ENCODE measurements at places on chromosomes 4 and X.

DNA sequence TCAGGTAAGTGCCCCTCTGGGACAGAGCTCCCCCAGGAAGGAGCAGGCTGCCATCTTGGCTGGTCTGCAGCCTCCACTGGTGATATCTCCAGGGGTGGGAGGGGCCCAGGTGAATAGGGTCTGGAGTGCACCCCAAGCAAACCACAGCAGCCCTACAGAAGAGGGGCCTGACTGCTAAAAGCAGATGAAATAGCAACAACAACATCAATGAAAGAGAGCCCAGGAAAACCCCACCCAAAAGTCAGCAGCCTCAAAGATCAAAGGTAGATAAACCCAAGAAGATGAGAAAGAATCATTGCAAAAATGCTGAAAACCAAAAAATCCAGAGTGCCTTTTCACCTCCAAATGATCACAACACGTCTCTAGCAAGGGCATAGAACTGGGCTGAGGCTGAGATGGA is 92.5 kb upstream of the PAGE3 start:
- DNase-seq, result no peak

GRCh38 chrX:129781134-129781672 is 1.5 kb downstream of the SASH3 start:
- DNase-seq, result no peak

DNA sequence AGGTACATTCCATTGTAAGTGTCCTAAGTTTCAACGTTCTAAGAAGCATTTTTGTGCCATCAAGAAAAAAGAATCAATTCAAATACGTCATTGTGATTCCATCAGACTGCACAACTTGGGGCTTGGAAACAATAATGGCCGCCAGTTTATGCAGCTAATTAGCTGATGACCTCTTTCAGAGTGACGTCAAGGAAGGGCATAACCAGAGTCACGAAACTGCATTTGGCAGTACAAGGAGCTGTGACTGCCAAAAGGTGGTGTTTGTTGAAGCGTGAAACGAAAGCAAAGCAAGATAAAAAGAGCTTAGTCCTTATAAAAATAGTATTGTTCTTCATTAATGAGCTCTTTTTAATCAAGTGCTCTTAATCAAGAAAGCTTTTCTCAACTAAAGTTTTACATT is 81.1 kb upstream of the SH3RF1 start:
- no peak for DNase-seq

- DNase-seq, result no peak
Observed at GRCh38 chr4:141771889-141772830, 135.8 kb downstream of the IL15 start.

DNA sequence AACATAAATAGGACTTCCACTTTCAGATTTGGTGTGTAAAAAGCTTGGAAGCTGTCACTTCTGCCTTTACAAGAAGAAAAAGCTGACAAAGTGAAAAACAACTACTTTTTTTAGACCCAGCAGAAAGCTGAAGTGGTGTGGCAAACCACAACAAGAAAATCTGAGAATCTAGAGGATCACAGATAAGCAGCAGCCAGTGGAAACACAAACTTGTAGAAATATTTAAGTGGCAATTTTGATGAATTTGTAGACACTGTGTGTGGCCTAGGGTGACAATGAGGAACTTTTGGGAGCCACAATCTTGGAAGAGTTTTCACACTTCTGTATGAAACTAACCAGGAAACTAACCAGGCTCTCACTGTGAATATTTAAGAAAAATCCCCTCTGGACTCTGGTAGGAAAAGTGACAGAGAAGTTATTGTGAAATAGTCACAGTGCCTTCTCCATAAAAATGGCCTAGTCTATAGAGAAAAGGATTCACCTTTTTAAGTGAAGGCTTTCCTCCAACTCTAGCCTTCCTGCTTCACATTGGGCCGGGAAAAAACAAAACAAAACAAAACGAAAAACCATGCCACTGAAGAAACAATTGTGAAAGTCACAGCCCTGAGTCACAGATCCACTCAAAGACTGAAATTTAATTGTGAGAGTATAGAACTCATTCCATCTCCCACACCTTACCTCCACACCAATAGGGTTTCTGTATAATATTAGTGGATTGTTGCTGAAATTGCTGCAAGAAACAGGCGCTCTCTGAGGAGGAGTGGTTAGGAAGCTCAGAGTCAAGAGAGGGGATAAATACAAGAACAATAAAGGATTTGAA is 26.7 kb upstream of the GUCY1A1 start:
- DNase-seq, result no peak

GRCh38 chrX:70452143-70452733 is 7.6 kb downstream of the DLG3 start:
- no peak for DNase-seq

GRCh38 chr4:17578482-17578891 is 1.5 kb downstream of the LAP3 start:
- no peak for DNase-seq

DNA sequence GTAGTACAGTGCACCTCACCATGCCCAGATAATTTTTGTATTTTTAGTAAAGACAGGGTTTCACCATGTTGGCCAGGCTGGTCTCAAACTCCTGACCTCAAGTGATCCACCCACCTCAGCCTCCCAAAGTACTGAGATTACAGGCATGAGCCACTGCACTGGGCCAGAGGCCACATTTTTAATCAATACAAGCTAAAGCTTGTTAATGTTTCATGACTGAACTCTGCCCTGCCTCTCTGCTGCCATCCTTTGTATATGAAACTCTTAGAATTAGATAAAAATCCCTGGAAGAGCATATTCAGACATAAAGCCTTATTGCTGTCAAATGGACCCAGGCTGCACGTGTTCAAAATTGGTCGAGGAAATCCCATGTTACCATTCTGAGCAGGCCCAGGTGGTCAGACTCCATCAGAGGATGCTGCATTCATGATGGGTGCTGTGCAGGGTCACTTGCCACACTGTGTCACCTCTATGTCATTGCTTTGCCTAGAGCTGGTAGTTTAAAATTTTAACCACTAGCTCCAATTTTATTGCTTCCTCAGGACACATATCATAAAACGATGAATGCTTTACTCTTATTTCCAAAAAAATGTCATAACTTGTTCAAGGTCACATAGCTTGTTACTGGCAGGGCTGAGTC is 45.2 kb downstream of the LNX1 start:
- no peak for DNase-seq

DNA sequence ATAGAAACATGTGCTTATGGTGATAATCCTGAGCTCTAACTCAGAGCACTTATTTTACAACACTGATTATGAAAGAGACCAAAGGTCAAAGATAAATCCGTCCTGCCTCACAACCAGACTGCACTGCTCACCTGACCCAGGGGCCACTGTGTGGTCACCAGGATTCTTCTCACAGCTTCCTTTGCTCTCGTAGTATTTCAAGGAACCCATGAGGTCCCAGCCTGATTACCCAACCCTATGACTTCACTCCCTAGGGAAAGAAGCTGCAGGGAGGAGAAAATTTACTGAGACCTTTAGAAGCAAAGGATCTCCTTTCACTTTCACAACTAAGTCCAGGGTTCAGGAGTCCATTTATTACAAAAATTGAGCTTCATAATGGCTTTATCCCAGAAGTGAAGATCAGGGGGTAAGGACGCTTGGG is 9.6 kb downstream of the SLC25A5 start:
- DNase-seq, result no peak

GRCh38 chr4:178311997-178312396 is 869.8 kb upstream of the AGA start:
- DNase-seq, result no peak

GRCh38 chr4:123298801-123299200 is 97.8 kb upstream of the SPRY1 start:
- DNase-seq, result no peak

GRCh38 chr4:177292171-177292570 is 17.5 kb upstream of the NEIL3 start:
- no peak for DNase-seq

DNA sequence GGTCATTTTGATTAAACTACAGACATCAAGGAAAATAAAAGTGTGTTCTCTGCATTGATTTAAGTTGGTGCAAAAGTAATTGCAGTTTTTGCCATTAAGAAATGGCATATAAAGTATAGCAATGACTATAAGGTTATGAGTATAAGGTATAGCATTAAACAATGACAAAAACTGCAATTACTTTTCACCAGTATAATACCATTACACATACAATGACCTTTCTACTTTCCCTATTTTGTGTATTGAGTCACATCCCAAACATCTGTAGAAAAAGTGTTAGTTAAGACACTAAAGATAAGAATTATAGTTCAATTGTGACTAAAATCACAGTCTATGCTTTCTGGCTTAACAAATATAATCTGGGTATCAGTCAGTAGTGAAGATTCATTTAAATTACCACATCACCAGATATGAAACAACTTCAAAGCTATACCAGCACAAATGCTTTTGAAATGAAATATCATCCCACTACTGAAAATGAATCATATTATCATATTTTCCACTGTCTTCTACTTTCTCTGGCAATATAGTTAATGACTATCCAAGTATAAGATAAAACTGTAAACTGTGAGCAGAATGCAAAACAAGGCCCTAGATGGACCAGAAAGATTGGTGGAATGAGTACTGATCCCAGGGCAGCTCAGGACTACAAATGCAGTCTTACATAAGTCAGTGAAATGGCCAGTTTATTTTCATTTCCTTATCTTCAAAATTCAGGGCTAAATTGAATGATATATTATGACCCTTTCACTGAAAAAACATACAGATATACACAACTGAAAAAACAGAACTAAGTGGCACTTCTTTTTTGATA is 241.1 kb downstream of the ANTXR2 start:
- no peak for DNase-seq

- DNase-seq, result no peak
Observed at GRCh38 chrX:134362560-134363089, 97.3 kb upstream of the HPRT1 start.

GRCh38 chr4:138140879-138141278 is 101.3 kb downstream of the SLC7A11 start:
- DNase-seq, result no peak

GRCh38 chr4:6114181-6114580 is 86.2 kb downstream of the JAKMIP1 start:
- no peak for DNase-seq

DNA sequence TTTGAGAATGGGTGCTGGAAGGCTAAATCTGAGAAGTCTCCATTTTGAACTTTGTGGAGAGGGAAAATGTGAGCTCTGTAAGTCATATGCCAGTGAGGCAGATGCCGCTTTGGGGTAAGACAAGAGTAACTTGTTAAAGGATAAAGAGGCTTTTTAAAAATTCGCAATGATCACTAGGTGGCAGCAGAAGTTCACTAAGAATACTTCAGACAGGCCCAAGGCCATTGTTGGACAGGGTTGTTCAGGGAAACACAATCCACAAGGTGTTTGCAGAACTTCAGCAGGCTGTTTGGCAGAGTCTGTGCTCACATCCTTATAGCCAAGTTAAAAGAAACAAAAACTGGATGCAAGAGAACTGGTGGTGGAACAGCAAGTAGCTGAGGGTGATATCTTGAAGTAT is 13.7 kb upstream of the PIGA start:
- no peak for DNase-seq

- DNase-seq, result no peak
Observed at GRCh38 chr4:10111067-10111801, 5.4 kb downstream of the WDR1 start.

DNA sequence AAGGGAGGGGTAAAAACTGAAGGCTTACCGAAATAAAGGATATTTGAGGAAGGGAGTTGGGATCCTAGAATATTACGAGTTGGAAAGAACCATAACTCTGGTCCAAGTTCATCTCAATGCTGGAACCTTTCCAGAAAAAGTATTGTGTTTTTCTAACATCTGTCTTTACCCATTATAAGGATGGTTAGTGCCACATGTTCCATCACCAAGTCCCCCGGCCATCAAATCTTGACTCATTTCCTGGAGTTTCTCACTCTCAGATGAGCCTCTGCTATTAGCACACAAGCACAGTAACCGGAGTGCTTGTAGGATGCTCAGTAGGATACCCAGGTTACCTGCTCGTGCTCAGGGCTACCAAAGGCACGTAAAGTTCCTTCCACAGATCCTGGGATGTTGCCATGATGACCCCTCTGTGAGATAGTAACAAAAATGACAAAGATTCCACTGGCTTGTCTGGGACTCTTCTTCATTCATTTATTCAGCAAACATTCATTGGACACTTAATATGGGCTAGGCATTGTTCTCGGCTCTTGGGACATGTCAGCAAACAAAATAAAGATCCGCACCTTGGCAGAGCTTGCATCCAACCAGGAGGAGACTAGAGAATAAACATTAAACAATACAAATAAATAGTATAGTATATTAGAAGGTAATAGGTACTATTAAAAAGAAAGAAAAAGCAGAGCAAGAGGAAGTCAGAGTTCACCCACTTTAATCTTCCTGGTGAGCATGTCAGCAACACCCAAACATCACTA is 36.3 kb downstream of the PKD2 start:
- no peak for DNase-seq

- DNase-seq, result no peak
Observed at GRCh38 chr4:141246243-141246642, 25.5 kb downstream of the ZNF330 start.

DNA sequence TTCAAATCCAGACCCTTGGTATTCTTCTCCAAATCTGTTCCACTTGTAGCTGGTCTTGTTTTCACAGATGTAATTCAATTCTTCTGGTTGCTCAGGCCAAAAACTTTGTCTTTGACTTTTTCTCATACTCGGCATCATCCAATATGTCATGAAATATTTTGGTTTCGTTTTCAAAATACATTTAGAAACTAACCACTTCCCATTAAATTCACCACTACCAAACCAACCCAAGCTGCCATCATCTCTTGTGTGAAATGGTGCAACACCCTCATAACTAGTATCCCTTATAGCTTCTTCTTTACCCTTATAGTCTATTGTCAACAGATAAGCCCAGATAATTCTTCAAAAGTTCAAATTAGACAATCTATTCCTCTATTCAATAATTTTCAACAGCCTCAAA is 192.1 kb downstream of the PRR32 start:
- DNase-seq, result no peak

GRCh38 chr4:109294006-109294405 is 8.5 kb downstream of the COL25A1 start:
- no peak for DNase-seq

DNA sequence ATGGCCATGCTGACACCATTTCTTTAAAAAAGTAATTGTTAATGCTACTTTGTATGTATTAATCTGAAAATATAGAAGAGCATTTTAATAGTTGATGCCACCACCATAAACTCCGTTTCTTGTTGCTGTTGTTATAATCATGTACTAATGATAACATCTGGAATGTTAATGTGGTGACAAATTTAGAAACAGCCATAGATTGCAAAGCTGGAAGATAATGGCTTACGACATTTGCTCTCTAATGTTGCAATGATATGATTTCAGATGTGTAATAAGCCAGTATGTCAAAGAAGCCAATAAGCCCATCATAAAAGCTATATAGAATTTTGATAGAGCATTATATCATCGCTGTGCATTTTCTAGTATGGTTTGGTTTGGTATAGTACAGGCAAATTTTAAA is 579.4 kb upstream of the ZFP42 start:
- DNase-seq, result no peak

DNA sequence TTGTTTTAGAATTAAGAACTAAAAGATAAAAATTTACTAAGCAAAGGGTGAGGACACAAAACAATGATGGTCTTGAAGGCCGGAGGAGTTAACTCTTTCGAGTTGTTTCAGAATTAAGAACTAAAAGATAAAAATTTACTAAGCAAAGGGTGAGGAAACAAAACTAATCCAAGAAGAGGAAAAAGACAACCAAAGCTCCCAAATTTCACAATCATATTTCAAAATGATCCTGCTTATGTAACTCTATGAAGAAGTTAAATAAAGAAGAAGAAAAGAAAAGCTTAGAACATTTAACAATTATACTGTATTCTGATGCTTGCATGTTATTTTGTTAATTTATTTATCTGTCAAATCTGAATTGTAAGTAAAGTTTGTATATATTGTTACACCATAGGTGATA is 154.8 kb upstream of the SLIT2 start:
- no peak for DNase-seq

All from iPS DF 6.9 (cell line).